H4 (cell line): ENCODE measurements at places on chromosomes 5 and 9. TPM values are rescaled to one million over a fixed set of nuclear protein-coding genes. Genes with fewer than 3 reads are reported as not detected.

The LCN12 gene
- not detected in 2 replicates for total RNA-seq

The TSLP gene
- 0.99 and 1.1 TPM in 2 replicates for total RNA-seq

The CCDC171 gene
- total RNA-seq = 1.8 and 2.2 TPM in 2 replicates

DNA sequence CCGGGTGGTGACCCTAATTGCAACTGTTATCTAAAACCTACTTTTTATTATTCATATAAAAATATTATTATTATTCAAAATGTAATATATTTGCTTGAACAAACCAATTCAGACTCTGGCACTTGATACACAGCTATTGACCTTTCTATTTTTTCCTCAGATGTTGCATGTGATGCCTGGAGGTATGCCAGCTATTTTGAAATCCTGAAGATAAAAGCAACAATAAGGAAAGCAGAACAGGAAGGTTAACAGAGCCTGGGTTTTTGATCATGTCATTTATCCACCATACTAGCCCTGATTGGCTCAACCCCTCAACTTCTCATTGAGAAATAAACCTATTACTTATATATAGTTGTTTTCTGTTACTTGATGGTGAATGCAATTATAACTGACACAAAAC is 340.9 kb upstream of the KIF2A start:
- DNase-seq = no peak

- no peak for DNase-seq
Measured at GRCh38 chr5:5490774-5491347, 68.4 kb downstream of the ICE1 start.

DNA sequence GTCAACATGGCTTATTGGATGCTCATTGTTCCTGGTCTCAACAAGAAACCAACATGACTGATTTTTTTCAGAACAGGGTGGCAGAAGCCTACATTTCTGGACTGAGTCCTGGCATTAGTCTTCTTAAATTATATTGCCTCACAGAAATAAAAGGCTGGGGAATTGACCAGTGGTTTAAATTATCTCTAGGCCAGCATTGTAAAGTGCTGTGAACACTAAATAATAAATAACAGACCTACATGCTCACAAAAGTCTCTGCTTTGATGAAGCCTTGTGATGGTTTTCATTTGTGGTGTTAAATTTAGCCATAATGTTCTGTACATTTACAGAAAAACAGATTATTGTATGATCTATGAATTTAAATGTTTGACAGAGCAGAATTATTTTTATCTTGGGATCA is 44.7 kb upstream of the CD180 start:
- DNase-seq = no peak

- DNase-seq = no peak
Measured at GRCh38 chr5:56995596-56995995, 43.7 kb upstream of the MIER3 start.

DNA sequence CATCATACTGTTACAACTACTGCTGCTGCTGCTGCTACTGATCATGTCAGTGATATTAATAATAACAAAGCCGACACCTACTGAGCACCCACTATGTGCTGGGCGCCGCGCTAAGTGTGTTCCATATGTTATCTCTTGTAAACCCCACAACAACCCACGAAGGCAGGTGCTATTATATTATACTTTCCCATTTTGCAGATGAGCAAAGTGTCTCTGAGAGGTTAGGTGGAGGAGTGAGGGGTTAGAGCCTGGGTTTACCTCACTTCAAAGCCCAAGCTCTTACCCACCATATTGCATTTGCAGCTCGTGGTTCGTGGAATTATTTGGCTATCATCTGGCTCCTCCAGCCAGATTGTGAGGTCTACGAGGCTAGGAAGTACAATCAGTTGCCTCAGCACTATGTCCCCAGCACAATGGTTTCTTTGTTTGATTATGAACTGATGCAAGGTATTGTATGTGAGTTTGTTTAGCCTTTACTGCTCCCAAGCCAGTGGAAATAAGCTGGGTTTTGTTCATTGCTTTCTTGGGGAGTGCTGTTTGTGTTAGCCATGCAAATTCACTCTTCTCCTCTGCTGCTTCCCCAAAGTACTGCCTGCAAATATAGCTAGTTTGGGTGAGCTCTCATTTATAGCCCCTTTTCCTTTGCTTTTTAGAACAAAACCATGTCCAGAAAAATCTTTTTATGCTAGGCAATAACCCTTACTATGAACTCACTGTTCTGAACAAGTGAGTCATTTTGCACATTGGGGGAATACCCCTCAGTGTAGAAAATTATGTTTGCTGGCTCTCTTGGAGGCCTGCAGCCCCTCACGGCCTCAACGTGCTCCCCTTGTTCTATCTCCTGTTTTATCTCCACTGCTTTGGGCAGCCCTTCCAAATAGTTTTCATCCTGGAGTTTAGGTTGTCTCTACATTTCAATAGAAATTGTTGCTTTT is 47.9 kb downstream of the ALG2 start:
- no peak for DNase-seq

DNA sequence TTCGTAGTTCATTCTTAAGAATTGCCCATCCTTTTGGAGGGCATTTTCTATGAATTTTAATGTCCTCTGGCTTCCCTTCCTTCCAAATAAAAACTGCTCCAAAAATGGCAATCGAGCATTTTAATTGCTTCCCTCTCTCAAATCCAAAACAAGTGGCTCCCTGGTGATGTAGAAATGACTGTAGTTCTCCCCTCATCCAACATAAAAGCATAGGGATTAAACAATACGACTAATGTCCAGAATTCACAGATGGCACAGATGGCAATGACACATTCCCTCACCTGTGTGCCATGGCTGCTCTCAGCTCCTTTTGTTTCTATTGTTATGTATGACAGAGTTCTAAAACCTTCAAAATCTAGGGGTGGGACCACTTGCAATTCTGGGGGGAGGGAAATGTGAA is 417.3 kb downstream of the RAB3C start:
- DNase-seq = no peak

GRCh38 chr9:22228542-22228941 is 218.1 kb upstream of the DMRTA1 start:
- DNase-seq = no peak
